Progenitor cell of endocrine pancreas (in vitro differentiated cells): ENCODE measurements at places on chromosomes 5 and 9. TPM values are rescaled to one million over a fixed set of nuclear protein-coding genes. Genes with fewer than 3 reads are reported as not detected.

The AFAP1L1 gene
- 0.69 and 0.78 TPM in 2 replicates for total RNA-seq

The INPP5E gene
- 25.1 and 26.2 TPM in 2 replicates for total RNA-seq

The GFPT2 gene
- 1.7 and 2.7 TPM in 2 replicates for total RNA-seq

The PIP5KL1 gene
- total RNA-seq, result 3.4 and 3.6 TPM in 2 replicates

The GRM6 gene
- total RNA-seq, result not detected in 2 replicates

The ACTBL2 gene
- not detected in 2 replicates for total RNA-seq

The IL4 gene
- not detected in 2 replicates for total RNA-seq

- no peak for DNase-seq
Measured at GRCh38 chr5:2125171-2125900, 242.6 kb upstream of the IRX4 start.

DNA sequence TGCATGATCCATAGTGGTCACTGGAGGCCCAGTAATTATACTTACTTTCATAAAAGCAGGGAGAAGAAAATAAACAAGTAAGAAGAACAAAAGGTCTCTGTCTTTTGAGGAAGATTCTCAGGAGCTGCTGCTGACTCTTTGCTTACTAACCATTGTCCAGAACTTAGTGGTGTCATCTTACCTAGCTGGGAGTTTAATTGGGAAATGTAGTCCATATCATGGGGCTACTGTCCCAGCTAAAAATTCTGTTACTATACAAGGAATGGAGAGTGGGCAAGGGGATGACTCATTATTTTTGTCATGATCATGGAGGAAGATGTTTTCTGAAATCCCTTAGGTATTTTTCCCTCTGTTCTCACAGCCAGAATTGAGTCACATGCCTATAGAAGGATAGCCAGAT lies 639.3 kb downstream of the MTRR start:
- no peak for DNase-seq

GRCh38 chr5:110840347-110840960 lies 101.6 kb downstream of the SLC25A46 start:
- no peak for DNase-seq

DNA sequence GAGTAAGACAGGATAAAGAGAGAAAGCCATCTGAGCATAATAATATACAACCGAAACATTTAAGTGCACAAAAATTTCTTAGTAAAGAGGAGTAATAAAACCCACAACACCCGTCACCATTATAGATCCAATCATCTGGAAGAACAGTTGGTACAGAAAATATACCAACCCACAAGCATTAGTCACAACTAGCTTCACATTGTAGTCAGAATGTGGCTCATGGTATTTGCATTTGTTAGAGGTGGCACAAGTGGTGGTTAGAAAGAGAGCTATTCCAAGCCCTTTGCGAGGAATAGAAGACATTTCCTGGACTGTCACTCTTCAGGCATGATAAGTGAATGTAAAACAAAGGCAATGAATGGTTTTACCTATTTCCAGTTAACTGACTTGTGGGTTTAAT lies 677.5 kb upstream of the ST8SIA4 start:
- DNase-seq, result no peak

- DNase-seq, result no peak
Measured at GRCh38 chr9:30356221-30356620, 2028.2 kb upstream of the ACO1 start.

- DNase-seq, result no peak
Measured at GRCh38 chr9:70802206-70802605, 319.2 kb downstream of the TRPM3 start.

GRCh38 chr5:153792305-153792704 lies 246.4 kb downstream of the FAM114A2 start:
- DNase-seq, result no peak

DNA sequence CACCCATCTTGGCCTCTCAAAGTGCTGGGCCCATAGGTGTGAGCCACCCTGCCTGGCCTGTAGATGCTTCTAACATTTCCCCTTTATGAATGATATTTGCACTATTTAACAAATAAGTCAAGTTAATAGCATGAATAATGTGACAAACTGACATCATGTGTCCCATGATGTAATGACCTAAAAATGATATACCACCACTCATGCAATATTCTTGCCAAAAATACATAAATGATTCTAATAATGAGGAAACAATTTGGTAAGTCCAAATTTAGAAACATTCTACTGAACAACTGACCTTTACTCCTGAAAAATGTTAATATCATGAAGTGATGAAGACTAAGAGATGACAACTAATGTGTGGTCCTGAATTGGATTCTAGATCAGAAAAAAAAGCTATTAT lies 33.5 kb upstream of the TRIM14 start:
- no peak for DNase-seq

GRCh38 chr5:140718266-140718592 lies 18.0 kb downstream of the ZMAT2 start:
- no peak for DNase-seq
